WTC11 (cell line): ENCODE measurements at places on chromosomes 3 and 15.

DNA sequence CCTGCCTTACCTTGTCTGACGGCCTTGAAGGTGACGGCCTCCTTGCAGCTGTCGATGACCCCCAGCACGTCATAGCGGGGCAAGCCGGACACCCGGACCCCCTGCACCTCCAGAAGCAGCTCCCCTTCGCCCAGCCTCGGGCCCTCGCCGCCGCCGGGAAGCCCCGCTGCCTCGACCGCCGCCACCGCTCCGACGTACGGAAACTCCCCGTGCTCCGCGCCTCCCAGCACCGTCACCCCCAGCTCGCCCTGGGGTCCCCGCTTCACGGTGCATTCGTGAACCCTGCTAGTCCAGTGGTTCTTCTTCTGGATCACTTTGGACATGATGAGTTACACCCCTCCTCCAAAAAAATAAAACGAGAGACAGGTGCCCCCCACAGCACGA, 740 bp downstream of the MAGI1 start:
- peak; percentile 32 for DNase-seq

GRCh38 chr3:68972358-68972979, 40.1 kb upstream of the TAFA4 start:
- peak; percentile 84 for DNase-seq

- no peak for DNase-seq
Observed at GRCh38 chr3:16124636-16125035, 49.8 kb upstream of the GALNT15 start.

DNA sequence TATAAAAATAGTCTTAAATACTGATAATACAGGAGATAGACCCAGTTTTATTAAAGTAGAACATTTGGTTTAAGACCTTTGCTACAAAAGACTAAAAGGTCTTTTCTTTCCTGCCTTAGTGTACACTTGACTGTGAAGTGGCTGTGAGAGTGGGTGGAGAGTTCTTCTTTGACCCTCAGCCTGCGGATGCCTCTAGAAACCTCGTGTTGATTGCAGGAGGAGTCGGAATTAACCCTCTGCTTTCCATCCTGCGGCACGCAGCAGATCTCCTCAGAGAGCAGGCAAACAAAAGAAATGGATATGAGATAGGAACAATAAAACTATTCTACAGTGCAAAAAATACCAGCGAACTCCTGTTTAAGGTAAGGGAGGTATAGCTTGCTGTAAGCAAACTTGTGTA, 36.5 kb downstream of the OXNAD1 start:
- no peak for DNase-seq

DNA sequence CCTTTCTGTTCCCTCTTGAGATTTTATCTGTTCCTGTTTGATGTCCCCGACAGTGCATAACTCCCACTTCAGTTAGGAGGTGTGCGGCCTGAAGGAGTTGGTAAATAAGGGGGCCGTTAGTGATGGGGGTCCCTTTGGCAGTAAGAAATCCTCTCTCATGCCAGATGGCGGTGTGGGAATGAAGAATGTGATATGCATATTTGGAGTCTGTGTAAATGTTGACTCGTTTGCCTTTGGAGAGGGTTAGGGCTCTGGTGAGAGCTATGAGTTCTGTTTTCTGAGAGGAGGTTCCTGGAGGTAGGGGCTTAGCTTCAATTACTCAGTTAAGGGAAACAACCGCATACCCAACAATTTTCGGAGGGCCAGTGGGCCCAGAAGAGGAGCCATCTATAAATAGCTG, 38.8 kb upstream of the RNF7 start:
- no peak for DNase-seq

DNA sequence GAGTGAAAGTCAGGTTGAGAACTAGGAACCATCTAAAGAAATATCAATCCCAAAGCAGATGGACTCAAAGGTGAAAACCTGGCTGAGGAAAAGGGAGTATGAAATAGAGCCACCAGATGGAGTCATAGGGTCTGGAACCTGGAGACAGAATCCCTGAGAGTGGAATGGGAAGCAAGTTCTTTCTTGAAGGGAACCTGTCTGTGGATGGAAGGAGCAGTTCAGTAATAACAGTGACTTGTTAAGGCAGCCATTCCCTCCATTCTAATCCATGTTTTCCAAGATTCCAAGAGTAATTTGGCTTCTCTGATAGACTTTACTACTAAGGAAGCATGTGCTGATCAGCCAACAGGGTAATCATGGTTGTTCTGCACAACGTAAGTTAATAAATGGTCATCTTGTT, 22.5 kb upstream of the AQP9 start:
- DNase-seq, result no peak

DNA sequence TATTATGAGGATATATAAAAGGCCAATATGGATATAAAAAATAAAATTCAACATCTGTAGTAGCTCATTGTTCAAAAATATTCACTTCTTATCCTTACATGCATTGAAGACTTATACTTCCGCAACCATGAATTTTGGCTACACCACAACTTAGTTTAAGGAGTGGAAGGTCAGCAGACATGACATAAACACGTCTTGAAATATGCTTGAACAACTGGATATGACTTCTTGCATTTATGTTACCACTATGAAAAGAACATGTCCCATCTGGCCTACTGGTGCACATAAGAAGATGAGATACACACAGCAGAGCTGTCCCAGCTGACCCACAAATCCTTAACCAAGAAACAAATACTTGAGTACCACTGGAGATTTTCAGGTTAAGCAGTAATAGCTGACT, 52.1 kb downstream of the MYO9A start:
- DNase-seq, result no peak

GRCh38 chr15:69758810-69759790, 306.5 kb downstream of the RPLP1 start:
- DNase-seq, result no peak

DNA sequence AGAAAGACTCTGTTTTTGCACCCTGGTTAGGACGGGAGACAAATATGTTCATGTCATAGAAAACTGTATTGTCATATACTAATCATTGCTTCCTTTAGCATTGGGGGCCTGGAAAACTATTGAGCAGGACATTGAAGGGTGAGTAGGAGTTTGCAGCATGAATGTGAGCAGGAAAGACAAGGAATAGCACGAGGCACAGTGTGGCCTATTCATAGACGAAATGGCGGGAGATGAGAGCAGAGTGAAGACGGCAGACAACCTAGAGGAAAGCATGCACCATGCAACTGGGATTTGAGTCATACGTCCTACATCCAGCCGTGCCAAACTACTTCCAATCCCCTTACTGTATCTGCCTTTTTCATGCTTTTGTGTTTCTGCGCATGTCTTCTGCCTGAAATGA, 508.1 kb downstream of the NTRK3 start:
- DNase-seq, result no peak

GRCh38 chr3:187902041-187902471, 156.8 kb upstream of the BCL6 start:
- DNase-seq, result no peak

GRCh38 chr3:181901626-181902025, 189.9 kb downstream of the SOX2 start:
- DNase-seq, result no peak

DNA sequence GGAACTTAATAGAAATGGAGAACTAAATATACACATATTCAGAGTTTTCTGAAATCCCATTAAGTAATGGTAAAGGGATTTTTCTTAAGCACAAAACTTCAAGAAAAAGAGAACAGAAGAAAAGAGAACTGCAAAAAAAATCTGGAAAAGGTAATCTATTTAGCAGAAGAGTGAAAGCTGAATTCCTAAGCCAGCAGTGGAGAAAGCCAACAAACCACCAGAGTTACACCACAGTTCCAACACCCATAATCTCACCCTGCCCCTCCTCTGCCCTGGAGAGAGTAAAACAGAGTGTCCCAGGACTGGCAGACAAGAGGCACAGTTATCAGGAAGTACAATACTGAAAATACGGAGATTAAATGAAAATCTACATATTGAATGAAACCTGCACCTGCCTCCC, 29.4 kb downstream of the TP53BP1 start:
- DNase-seq, result no peak

DNA sequence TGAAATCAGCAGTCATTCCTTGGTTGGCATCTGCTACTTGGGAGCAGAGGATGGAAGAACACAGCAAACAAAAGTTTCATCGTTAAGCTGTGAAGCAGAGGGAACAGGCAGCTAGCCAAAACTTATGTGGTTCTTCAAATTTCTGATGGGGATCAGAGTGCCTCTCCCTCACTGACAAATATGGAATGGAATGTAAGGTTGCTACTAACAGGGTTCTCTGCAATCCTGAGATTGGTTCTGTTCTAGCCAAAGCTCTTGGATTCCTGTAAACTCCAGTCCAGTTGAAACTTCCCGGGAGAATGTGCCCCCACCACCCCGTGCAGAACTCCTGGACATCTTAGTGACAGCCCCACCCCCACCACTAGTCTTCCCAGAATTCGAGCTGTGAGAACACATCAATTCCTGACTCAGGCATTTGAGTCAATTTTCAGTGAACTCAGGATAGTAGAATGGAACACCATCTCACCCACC, 55.9 kb upstream of the PHLDB2 start:
- DNase-seq, result no peak

DNA sequence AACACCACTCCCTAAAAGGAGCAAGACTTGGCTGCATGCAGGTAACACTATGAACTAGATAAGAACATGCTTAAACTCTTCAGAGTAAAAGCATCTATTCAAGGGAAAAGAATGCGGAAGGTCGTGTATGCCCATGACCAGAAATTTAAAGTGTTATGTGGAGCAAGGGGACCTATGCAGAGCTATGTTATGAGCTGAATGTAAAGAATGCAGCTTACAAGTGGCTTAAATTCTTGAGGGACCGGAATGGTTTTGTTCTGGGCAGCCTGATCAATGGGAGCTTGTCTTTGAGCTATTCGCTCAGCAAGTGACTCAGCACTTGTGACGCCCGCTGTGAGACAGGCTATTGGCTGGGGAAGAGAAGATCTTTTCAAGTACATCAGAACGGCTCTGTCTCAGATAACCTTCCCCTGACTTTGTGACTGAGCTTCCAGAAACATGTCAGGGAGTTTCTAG, 367.5 kb upstream of the THBS1 start:
- peak; percentile 89 for DNase-seq

GRCh38 chr3:177051411-177051810, 145.9 kb downstream of the TBL1XR1 start:
- DNase-seq, result no peak

DNA sequence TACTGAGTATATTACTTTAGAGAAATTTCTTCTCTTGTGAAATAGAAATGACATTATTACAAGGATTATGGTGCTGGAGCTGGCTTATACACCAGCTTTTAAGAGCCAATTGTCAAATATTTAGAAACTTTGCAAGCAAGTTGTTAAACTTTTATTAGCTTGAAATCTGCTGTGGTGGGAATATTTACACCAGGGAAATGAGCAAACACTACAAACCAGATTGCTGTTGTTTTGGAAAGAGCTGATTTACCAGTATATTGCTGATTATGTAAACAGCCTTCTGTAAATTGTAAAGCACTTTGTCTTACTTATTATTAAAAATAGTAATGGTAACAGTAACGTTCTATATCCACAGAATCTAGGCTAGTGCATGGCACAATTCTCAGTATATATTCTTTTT, 61.5 kb downstream of the MAP3K13 start:
- no peak for DNase-seq

GRCh38 chr3:133880287-133880686, 15.4 kb downstream of the RAB6B start:
- no peak for DNase-seq

DNA sequence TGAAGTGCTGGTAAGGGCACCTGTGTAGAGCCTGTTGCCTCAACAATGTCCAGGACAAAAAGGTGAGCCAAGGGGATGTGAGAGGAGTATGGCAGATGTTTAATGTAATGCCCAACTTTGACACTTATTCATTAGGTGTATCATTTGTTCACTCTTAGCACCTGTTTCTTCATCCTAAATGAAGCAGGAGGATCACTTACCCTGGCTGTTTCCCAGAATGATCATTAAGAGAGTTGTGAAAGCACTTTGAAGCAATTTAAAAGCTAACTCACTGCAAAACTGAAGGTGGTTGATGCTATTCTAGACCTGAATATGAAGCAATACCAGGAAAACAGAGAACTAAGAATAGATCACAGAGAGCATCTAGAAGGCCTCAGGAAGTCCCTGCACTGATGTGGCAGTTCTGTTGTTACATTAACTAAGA, 3.4 kb upstream of the HHLA2 start:
- DNase-seq, result no peak

DNA sequence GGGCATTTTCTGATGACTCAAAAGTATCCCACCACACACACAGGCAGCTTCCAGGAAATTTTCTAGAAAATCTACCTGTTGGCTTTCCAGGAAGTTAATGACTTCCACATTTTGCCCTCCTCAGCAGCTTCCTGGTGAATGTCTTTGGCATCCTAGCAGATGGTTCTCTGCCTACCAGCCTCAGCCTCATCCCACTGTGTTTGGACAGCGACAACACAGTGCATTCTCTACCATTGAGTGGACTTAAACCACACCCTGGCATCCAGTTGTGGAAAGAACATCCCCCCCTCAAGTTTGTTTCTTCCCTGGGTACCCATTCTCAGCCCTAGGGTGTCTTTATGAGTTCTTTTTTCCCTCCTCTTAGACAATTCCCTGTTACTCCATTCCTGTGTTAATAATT, 50.8 kb upstream of the GADL1 start:
- DNase-seq, result no peak

DNA sequence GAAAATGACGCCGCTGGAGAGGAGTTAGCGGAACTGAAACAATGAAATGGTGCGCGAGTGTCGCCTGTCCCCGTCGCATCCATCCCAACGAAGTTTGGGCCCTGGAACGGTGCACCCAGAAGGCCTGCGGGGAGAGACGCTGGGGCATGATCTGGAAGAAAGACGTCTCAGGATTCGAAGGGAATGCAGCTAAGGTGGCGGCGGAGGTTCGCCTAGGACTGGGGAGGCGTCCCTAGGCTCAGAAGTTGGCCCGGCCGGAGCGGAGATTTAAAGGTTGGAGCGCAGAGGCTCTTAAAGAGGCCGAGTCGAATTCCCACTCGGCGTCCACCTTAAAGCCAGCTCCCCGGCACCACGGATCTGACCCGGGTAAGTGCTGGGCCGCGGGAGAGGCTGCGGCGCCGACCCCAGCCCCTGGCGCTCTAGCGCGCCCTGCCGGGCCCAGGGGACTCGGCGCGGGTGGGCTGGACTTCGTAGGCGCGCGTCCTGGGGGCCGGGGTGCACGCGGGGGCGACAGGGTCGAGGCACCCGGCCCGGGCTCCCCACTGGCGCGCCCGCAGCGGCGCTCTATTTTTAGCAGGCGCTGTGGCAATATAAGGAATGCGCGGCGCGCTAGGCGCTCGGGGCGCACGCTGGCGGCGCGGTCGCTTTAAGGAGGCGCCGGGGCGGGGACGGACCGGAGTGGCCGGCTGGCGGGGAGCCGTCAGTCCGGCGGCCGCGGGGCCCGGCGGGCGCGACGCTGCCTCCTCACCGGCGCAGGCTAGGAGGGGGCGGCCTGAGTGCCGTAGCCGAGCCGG, at the start of gene MRAS:
TSS of gene MRAS (plus strand) at position 620 of the 794 bp plus-strand sequence. CDS start 24,305 bp downstream, outside the sequence.
- DNase-seq, result peak; percentile 79
